Inflammatory macrophage treated with lipopolysaccharide for 4 hours (primary cell): ENCODE measurements at places on chromosomes 4 and X.
A peak's percentile ranks its signal among the peaks of the same experiment; 100 is the strongest.

DNA sequence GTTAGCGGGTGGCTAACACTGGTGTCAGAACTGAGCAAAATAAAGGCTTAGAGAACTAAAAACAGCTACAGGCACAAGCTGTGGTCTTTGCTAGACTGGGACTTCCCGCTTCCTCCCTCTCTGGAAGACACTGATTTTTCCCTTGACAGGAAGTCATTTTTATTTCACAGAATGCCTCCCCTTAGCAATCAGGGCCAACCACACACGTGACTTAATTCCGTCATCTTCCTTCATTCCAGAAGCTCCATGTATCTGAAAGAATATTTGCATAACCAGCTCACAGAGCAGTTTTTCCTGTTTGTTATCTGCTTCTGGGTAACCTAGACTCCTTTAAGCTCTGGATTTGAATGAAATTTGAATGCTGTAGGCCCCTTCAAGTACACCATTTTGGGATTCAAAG, 327.5 kb upstream of the FRG1 start:
- DNase-seq: peak; percentile 71

DNA sequence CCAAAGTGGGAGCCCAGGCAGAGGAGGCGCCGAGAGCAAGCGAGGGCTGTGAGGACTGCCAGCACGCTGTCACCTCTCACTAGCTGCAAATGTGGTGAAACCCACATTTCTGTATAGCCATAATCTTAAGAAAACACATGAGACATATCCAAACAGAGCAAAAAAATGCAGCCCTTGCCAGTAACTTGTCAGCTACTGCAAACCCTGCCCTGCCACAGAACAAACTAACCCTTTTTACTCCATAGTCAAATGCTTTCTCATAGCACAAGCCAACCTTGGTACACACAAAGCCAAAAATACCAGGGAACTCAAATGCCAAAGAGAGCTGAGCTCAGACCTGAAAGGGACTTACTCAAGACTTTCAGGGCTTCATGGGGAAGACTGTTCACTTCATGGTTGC, 14.9 kb upstream of the NXF3 start:
- no peak for DNase-seq

- DNase-seq: no peak
Observed at GRCh38 chr4:145898926-145899531, 39.6 kb downstream of the ZNF827 start.

DNA sequence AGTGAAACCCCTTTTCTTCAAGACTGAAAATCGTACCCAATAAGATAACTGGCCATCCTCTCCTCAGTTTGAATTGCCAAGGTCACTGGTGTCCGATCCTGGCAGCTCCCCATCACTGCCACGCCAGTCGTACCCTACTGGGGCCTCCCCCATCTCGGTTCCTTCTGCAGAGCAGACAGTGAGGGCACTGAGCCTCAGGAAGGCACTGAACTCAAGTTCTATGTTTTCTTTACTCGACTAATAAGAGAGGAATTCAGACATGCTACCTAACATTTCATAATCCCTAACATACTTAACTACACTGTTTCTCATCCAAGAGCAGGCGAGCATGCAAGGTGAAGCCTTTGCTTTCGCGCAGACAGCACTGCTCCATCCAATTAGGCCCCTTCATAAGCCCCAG, 23.4 kb downstream of the ZFYVE28 start:
- no peak for DNase-seq

GRCh38 chr4:15913631-15913970, 24.9 kb downstream of the FGFBP1 start:
- no peak for DNase-seq

- no peak for DNase-seq
Observed at GRCh38 chr4:6530964-6531363, 44.0 kb upstream of the MAN2B2 start.

DNA sequence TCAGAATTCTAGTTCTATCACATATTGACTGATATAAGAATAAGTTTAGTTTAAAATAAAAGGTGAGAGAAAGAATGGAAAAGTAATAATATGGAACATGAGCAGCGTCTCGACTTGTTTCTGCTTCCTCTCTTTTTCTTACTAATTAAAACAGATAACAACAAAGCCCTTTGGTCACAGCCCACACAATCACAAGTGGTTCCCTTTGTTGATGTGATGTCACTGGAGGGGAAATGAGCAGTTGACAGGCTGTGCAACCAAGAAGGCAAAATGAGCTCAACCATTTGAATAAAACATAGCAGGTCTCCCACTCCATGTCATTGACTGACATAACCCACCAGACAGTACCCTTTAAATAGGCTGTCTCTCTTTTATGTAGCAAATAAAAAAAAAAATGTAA, 342.5 kb upstream of the MAGEB2 start:
- DNase-seq: no peak

DNA sequence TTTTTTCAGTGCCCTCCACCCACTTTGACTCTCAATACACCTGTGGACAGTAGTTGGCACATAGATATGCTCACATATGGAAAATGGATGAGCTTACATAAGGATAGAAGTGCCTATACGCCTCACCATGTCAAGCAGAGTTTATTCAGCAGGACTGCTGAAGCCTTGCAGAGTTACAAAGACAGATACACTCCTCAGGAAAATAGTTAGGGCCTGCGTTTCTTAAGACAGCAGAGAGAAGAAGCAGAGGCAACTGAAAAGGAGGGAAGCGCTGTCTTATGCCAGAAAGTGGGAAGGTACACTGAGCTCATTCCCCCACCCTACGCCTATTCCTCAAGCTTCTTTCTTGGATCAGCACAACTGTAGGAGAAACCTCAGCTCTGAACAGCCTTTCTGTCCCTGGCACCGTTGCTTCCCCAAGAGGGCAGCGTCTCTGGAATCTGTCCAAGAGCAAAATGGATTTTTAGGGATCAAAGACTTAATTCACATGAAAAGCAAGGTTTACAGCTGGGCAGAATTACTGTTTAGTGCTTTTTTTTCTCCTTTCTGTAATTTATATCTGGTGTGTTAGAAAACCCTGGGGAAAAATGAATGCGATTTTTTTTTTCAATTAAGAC, 37.3 kb upstream of the MBTPS2 start:
- no peak for DNase-seq

DNA sequence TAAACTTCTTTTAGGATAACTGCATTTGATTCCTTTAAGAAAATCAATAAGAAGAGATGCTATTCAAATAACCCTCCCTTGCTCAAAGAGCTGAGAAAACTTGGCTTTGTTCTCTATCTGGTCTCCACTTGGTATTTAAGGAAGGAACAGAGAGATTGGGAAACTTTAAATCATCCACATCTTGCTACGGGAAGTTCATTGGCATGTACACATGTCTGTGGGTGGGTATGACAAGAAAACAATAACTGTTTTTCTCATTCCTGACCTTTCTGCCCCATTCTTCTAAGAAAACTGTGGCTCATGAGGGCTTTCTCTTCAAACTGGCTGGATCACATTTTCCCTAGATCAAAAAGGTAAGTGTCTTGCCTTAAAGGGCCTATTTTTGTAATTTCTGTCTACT, 6.0 kb downstream of the SEL1L3 start:
- DNase-seq: peak; percentile 90

DNA sequence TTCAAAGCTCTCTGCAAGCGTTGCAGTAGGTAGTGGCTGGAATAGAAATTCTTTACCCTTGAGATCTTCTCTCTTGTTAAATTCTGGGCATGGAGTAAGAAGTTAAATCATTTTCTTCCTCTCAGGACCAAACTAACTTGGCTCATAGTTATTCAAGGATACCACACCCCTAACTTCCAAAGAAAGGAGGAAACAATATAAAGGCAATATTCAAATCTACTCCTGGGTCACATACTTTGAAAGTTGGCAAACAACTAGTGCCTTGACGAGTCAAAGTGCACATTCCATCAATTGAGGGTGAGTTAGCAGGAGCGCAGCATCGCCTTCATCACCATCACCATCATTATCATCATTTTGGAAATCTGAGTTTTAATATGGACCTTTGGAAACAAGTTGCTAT, 20.4 kb upstream of the KIT start:
- DNase-seq: no peak

DNA sequence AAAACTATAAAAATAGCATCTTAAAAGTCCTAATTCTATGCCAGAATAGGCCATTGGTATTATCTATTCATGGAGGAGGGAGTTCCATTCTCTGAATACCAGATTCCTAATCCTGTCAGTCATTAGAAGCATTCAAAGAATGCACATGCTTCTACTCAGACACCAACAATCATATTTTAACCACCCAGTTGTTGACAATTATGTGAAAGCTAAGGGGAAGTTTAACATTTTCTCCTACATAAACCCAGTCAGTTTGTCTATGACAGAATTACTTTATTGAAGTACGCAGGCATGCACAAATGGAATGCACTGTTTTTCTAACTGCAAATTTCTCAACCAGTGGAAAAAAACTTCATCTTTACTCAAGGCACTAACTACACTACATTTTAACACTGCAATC, 69.6 kb upstream of the MTNR1A start:
- no peak for DNase-seq

DNA sequence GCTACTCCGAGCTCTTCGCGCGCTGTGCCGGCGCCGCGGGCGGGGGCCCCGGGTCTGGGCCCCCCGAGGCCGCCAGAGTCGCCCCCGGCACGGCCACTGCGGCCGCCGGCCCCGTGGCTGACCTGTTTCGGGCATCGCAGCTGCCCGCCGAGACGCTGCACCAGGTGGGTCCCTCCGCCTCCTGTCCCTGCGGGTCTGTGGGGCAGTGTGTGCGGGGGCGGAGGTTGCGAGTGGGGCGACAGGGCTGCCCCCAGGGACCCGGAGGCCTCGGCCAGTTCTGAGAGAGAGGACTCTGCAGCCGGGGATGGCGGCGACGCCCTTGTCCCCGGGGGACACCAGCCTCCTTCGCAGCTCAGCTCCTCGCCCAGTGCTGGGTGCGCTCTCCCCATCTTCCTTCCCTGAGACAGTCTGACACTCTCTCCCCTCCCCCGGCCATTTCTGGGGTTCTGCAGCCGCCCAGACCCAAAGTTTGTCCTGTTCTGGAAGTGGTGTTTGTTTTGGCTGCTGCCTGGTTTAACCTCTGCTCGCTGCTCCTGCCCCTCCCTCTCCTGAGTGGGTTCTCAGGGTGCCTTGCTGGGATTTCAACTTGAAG, 609 bp downstream of the REPS2 start:
- DNase-seq: no peak

DNA sequence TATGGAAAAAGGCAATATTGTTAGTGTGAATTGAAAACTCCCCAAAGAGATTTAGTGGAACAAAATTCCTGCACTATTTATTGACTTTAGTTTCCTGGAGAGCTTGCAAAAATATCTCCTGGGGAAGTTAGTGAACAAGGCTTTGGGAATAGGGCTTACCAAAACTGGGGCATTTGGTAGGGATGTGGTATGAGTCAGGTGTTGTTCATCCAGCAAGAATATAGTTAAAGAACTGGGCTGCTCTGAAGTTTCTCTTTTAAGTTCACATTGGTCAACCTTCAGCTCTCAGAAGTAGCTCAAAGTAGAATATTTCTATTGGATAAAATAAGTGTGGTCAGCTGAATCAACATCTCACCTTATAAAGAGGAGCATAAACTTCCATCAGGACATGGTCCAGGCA, 185.0 kb downstream of the CPE start:
- DNase-seq: no peak

DNA sequence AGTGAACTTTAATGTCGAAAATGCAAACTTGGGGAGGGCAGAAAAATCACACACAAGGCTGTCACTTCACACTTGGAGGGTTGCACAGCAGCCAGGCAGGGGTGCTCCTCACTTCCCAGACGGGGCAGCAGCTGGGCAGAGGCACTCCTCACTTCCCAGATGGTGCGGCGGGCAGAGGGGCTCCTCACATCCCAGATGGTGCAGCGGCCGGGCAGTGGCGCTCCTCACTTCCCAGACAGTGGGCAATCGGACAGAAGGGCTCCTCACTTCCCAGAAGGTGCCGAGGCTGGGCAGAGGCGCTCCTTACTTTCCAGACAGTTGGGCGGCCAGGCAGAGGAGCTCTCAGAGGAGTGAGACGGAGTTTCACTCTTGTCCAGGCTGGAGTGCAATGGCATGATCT, 90.6 kb downstream of the HMGB3 start:
- DNase-seq: no peak

- no peak for DNase-seq
Observed at GRCh38 chr4:176575141-176575730, 217.5 kb downstream of the VEGFC start.

DNA sequence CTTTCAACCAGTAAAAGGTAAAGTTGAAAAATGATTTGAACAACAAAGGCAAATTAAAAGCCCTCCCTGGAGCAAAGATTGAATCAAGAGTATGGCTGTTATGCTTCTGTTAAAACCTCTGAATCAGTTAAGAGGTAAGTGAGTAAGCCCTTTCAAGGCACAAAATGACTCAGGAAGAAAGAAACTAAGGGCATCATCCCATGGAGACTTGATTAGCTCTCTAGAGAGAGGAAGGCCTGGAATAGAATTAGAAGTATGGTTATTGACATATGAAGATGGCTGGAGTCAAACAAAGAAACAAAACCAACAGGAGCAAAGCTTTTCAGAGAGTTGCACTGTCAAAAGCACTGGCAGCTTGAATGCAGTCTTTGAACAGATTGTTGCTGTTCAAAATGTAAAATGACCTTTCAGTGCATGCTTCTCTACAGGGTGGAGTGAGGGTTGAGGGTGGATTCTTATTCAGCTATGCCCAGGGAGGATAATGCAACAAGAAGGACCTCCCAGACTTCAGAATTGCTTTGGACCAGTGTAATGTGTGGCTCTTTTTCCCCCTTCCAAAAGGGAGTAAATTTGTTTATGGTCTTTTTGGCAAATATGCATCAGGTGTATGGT, 365.5 kb downstream of the GBA3 start:
- no peak for DNase-seq

DNA sequence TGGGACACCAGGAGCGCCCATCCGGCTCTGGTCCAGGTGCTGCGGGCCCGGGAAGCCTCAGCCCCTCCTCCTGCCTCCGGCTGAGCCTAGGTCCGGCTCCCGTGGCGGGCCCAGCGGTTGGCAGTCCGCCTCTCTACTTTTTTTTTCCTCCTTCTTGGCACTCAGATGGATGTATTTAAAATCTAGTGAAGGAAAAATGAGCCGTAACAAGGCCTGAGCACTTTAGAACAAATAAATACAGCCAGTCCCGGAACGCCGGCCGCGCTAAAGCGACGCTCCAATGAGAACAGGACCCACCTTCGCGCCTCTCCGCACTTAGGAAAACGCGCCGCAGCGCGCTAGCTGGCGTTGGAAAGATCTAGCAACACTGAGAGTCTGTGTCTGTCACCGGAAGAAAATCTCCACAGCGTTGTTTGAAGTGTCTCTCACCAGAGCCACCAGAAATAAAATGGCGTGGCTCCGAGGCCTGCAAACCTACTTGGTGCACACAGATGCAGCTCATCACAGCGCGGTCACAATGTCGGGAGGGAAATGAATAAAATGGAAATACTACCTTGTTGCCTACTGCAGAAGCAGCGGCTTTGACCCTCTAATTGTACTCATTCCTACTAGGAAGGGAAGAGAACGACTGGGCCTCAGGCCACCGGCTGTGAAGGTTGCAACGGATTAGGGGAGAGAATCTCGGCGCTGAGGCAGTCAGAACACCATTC, 4.7 kb downstream of the NEUROG2 start:
- DNase-seq: no peak
